ENCODE measurements at places on chromosomes 1 and 21.

- DNase-seq = no peak
Observed at GRCh38 chr1:84912726-84913554, 19.9 kb upstream of the LPAR3 start.

DNA sequence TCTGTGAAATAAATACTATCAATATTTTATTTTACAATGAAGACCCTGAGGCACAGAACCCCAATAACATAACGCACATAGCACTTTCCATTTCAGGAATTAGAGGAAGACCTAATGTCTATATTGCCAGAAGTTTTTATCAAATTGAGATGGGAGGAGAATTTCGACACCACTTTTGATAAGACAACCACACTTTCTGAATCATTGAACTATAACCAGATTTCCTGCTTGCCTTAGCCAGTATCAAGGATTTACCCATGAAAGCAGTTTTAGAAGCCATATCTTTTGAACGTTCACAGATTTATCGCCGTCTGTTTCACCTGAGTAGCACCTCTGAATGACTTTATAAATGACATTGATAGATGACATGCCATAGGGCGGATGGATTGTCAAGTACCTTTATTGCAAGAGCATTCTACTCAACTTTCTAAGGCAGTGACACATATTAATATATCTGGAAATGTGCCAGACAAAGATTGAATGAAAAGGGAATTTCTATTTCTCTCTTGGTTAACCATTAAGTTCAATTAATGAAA, 768.4 kb downstream of the LTN1 start:
- DNase-seq = no peak

GRCh38 chr1:247408100-247408499, 7.9 kb upstream of the NLRP3 start:
- DNase-seq = no peak

DNA sequence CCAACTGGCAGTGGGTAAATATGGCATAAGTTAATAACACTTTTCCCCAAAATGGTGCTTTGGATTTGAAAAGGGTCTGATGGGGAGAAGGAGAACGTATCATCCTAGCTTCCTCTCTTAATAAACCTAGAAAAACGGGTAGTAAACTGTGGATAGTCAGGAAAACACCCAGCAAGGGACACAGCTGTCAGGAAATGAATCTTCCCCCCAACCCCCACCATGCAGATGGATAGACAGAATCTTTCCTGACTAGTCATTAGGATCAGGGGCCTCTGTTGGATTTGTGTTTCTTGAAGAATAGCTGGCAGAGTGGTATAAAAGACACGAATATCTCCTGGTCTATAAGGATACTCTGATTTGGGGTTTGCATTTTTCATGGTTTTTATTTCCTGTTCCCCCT, 22.5 kb upstream of the LAX1 start:
- no peak for DNase-seq

DNA sequence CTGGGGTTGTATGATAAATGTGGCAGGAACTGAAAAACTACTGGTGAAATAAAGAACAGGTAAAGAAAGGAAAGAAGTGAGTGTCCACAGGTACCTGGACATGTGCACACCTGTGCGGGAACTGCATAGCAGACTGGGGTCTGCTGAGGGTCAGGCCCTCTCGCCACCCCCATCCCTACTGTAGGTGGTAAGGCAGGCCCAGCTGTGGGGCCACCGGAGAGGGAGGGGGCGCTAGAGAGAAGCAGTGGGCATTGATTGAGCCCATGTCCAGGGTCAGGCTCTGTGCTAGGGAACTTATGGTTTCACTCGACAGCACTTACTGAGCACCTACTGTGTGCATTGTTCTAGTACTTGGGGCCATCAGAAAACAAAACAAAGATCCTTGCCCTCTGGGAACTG, 400.5 kb downstream of the MATN1 start:
- no peak for DNase-seq

GRCh38 chr21:28877318-28877884, 115.3 kb downstream of the LTN1 start:
- DNase-seq = no peak

- no peak for DNase-seq
Observed at GRCh38 chr1:115746021-115746690, 22.4 kb downstream of the CASQ2 start.

- DNase-seq = no peak
Observed at GRCh38 chr1:229249854-229250644, 20.9 kb upstream of the RAB4A start.

DNA sequence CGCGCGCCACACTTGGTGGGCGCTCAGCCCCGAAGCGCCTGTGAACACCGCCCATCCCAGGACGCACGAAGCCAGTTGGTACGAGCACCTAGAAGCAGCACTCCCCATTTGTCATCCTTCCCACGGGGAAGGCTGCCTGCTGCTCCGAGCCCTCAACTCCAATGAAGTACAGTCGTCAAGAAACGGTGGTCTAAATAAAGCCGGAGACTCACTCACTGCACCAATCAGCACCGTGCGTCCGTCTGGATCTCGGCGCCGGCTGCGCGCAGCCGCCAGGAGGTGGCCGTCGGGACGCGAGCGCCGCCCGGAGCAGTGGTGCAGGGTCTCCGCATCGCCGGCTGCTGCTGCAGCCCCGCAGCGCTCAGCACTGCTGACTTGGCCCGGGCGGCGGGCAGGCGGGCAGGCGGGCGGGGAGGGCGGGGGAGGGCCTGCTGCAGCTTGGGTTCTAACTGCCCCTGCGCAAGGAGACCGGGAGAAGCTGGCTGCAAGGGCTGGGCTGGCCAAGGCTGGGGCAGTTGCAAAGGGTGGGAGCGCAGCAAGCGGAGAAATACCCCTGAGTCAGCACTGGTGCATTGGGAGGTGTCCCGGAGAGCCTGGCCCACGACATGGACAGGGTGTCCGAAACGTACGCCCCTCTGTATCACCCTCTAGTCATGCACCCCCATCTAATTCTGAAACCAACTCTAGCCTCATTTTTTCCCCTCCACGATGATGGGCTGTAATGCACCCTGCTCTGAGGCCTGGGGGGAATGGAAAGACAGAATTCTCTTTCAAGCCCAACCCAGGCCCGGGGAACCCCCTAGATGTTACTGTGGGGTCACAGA, 35.8 kb upstream of the H6PD start:
- DNase-seq = peak; percentile 57

- DNase-seq = peak; percentile 76
Observed at GRCh38 chr1:117367046-117368025, at the start of gene MAN1A2. Gene MAN1A2, plus strand, starts transcription at chr1:117367449. Its CDS starts 735 bp downstream, at chr1:117368184.

GRCh38 chr1:28887419-28887834, 26.9 kb upstream of the EPB41 start:
- DNase-seq = no peak

GRCh38 chr1:53888681-53889080, 916 bp downstream of the YIPF1 start:
- no peak for DNase-seq

DNA sequence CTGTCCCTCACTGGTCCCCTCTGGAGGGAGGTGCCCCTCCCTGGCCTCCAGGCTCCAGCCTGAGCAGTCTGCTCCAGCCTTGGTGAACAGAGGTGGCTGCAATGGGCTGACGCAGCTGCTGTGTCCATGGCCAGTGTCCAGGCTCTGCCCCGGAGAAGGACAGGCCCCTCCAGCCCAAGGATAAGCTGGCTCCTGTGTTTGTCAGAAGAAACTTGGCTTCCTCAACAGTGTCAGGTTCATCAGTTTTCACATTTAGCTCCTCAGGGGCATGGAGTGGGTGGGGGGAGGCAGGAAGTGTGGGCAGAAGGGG, 402.8 kb downstream of the MATN1 start:
- DNase-seq = no peak

- DNase-seq = peak; percentile 80
Observed at GRCh38 chr1:29709704-29710280, 473.5 kb downstream of the PTPRU start.

- DNase-seq = peak; percentile 12
Observed at GRCh38 chr1:25562101-25562927, 18.9 kb downstream of the LDLRAP1 start.

- DNase-seq = no peak
Observed at GRCh38 chr1:234913278-234913649, 215.4 kb downstream of the TOMM20 start.

GRCh38 chr1:239349699-239350098, 36.7 kb upstream of the CHRM3 start:
- DNase-seq = no peak

DNA sequence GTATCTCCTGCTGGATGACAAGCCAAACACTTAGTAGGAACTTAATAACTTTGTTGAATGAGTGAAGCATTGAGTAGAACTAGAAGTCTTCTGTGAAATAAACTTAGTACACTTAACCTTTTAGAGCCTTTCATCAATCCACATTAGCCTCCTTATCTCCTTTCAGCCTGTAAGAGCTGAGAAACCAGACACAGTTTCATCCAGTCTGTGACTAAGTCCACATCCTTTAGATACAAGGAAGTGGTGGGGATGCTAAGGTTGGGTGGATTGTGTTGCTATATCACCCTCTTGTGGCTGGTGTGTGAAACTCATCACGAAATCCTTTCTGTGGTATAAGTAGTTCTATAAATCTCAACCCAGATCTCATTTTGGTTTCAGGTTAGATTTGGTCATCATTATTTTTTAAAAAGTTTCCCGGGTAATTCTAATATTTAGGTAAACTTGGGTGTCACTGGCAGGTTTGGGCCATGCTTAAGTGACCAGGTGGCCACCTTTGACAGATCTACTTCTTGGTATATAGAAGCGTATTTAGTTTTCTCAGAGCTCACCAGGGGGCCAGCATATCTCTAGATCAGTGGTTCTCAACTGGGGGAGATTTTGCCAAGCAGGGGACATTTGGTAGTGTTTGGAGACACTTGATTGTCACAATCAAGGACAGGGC, 27.8 kb upstream of the CD84 start:
- DNase-seq = peak; percentile 53

DNA sequence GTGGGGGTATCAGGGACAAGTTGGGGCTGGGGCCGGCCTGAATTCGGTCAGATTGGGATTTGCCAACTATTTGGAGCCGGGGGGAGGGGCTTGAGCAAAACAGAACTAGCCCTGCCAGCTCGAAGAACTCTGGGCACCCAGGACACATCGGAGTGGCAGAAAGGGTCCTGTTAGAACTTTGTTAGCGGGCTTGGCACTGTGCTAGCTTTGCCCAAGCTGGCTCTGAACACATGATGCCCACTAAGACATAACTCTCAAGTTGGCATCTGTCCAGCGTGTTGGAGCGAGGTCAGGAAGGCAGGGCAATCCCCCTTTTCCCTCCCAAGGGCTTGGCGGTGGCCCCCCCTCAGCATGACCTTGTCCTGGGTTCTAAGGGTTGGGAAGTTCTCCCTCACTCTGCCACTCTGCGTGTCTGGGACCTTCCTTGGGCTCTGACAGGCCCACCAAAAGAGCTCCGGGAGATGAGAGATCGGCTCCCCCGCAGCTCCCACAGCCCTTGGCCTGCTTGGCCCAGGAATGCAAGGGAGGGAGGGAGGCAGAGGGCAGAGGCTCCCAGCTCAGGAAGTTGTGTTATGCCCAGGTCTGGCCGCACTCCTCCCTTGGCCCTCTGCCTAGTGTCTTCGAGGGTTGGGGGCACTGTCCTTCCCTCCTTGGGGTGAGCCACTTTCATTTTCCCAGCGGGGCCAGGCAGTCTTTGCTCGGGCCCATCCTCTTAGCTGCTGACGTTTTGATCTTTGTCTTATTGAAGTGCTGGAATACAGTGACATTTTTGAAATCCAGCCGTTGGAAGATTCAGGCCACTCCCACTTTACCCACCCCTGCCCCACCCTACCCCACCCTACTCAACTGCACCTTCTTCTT, 1.2 kb downstream of the LMNA start:
- DNase-seq = peak; percentile 20
